ENCODE measurements at places on chromosomes 5 and 9.

GRCh38 chr9:90772386-90772785, 29.2 kb upstream of the SYK start:
- no peak for DNase-seq

- no peak for DNase-seq
These were observed 321.4 kb upstream of the ACTBL2 start for GRCh38 chr5:57804007-57804444.

- DNase-seq, result no peak
These were observed 41.5 kb upstream of the SLC6A19 start for GRCh38 chr5:1159774-1160406.

- no peak for DNase-seq
These were observed 301.9 kb upstream of the POU5F2 start for GRCh38 chr5:94043311-94043710.

DNA sequence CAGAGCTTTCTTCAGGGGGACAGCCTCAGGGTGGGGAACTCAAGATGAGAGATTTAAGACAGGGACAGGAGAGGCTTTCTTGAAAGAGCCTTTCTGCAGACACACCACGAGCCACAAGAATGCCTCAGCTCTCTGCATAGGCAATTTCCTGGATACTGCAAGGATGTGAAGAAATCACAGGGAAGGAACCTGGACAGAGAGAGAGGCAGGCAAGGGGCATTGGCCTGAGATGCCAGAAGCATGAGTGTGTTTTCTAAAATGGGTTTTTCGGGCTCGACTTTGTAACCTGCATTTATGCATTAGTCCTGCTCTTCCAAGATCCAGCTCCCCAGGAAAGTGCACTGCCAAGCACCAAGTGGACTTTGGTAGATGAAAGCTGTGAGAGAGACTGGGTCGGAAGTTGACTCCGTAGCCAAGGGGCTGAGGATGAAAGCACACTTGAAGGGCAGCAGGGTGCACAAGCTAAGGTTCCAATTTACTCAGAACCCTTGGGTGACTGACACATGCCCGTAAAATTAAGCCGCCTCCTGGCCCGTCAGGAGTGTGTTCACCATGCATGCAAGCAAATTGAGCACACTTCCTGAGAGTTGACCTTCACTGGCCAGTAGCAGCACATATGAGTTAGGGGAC, 90.9 kb downstream of the CFAP90 start:
- DNase-seq, result no peak

- no peak for DNase-seq
These were observed 146.8 kb downstream of the PAPPA start for GRCh38 chr9:116300360-116300870.

- no peak for DNase-seq
These were observed 37.9 kb downstream of the ARHGEF28 start for GRCh38 chr5:73663860-73664240.

- no peak for DNase-seq
These were observed 636.2 kb upstream of the ST8SIA4 start for GRCh38 chr5:101539315-101539714.

GRCh38 chr5:154940375-154940771, 500 bp upstream of the MRPL22 start:
- DNase-seq, result no peak

GRCh38 chr5:80194468-80194867, 61.4 kb downstream of the SERINC5 start:
- no peak for DNase-seq

DNA sequence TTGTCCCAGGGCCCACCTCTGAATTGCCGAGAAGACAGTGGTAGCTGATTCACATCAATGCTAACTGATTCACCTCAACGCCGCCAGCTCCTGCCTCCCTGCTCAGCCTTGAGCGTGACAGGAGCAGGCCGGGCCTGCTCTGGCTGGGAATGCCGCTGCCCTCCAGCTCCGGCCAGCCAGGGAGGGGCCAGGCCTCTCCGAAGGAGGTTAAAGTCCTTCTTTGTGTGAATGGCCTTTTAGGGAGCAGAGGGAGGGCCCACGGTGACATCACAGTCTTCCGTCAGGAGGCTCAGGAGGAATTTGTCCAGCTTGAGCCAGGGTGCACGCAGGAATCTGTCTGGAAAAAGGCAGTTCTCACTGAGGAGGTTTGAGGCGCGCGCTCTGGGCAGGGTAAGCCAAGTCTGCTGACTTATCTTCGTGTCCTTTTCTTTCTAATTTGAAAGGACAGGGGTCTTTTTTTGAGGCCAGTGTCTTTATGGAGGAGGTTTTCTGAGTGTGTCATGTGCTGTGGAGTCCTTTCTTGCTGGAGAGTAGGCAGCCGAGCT, 82.7 kb downstream of the C9orf152 start:
- DNase-seq, result no peak

DNA sequence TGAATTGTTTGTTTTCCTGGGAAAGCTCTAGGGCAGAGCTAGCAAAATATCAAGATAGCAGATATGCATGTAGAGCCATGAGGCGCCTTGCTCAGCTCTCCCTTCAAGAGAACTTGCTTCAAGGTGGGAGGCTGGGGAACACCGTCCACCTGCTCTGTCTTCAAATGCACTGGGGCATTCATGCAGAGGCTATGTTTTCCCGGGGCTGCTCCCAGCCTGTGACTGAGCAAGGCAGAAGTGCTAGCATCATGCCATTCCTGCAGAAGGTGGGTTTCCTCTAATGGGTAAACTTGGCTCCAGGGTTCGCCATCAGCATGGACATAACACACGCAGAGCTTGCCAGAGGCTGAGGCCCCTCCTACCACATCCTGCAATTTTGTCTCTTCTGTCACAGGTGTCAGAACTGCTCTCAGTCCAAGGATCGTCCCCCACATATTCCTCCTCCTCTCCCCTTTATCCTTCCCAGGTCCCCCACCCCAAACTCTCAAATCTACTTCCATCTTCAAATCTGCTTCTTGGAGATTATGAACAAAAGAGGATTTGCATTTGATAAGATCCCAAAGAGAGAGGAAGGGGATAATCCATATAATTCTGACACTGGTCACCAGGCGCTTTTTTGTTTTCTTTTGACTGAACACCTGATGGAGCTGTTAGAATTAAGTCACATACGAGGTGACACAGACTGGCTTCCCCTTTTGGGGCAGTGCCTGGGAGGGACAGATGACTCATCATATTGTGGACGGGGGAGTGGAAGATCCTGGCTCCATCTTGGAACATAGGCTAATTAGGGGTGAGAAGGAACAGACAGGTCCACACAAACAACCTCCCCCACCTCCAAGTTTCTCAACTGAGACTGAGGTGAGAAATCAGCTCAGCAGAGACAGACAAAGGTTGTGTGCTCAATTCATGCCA, 85.0 kb upstream of the TAF11L2 start:
- DNase-seq, result no peak

DNA sequence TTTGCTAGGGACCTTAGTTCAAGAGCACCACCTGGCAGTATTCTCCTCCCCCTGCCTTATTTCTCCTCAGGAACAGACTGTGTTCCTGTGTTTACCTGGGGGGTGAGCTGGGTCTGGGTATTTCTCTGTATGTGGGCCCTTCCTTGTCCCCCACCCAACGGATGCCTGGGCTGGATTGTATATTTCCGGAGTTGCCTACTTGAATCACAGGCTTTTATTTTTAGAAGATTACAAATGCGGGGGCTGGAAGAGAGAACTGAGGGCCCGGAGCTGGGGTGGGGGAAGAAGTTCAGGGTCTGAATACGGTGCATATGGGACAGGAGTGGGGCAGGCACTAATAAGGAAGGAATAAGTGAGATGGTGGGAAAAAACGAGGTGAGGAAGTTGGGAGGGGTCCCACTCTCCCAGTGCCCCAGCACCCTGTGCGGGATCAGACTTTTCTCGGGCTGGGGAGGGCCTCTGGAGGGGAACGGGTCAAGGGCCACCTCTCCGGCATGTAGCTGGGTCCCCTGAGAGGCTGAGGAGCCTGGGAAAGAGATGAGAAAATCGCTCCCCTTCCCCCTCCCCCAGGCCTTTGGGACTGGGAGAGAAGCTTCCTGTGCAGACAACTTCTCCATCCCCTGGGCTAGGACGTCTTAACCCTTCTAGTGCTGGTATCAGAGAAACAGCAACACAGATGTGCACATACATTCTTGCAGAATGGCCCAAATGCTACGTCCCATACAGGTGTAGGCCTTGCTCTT, 42.1 kb downstream of the PCDH1 start:
- DNase-seq, result no peak

GRCh38 chr5:63877961-63878360, 84.3 kb downstream of the HTR1A start:
- no peak for DNase-seq

DNA sequence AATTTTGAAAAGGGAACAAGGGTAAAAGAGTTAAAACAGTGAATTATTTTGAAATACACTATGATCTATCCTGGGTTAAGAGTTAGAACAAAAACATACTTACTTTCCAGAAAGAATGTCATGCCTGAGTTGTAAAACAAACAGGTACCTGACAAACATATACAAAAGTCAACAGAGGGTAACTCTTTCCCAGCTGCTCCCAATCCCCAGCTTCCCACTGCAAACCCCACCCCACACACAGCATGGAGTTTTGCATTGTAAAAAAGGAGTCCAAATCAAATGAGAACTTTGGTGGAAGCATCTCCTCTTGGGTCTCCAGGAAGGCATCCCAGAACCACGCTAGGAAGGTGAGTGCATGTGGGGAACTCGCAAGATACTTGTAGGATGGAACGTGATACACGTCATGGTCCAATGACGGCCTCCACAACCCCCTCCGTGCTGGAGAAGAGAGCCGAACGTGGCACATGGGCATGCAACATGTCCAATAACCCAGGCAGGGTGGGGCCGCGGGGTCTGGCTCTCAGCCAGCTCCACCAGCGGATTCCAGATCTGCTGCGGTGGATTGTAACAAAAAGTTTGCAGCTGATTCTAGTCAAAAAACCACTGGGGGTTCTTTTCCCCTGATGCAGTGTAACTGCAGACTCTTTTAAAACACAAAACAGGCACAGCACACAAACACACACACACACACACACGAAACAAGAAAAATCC, 55.8 kb downstream of the EPB41L4B start:
- peak; percentile 46 for DNase-seq

DNA sequence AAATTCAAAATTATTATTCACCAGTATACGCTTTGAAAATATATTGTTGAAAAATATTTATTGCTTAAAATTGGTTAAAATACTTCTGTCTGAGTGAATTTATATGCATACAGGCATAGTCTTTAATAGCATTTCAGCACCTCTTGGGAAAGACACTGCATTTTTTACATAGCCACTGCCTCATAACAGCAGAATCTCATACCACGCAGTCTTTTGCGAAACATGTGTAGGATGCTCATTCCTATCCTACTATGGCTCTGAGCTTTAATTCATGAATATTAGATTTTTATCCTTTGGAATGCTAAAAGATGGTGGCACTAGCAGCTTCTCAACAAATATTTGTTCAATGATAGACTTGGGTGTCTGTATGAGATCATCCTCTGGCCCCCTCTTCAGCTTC, 94.0 kb upstream of the SH3GL2 start:
- DNase-seq, result no peak

GRCh38 chr9:643966-644365, 197.5 kb upstream of the DMRT1 start:
- no peak for DNase-seq

DNA sequence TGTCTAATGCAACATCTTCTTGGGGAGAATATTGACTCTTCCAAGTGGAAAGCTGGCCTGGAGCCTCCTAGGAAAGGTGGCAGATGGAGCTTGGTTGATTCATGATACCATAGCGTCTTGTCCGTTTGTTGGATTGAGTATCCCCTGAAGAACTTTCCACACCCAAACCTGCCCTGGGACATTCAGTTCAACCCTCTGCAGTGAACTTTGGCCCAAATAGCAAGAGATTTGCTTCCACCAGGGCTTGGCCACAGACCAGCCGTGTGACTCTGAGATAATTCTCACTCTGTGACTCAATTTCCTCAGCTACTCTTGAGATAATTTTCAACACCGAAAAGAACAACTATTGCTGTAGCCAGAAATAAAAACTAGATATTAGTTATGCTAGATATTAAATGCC, 108.0 kb upstream of the RAD23B start:
- no peak for DNase-seq

DNA sequence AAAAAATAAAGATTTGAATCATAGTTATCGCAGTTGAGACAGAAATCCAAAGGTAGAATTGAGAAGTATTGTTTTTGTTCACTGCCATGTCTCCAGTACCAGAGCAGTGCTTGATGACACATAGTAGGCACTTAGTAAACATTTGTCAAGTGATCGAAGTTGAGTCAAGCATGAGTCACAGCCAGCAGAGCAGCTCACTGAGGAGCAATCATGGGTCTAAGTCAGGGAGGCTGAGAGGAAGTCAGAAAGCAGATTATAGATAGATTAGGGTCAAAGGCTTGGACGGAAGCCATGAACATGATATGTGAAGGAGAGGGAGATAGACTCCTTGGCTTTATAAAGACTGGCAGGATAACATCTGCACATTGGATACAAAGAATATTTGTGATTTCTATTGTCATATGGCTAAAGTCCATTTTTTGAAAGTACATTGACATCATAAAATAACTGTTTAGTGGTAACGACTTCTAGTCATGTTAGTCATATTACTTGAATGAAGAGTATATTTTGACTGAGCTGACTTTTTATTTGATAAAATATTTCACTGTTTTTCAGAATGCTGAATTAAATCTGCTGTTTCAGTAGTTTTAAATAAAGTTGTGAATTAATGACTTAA, 168.5 kb downstream of the RAB3C start:
- DNase-seq, result no peak

- DNase-seq, result no peak
These were observed 77.7 kb downstream of the EBF1 start for GRCh38 chr5:159021901-159022556.

- DNase-seq, result no peak
These were observed 87.5 kb downstream of the FANCC start for GRCh38 chr9:95230046-95230445.

GRCh38 chr9:120538339-120538738, 41.6 kb downstream of the CDK5RAP2 start:
- no peak for DNase-seq

GRCh38 chr5:683551-684481, 9.3 kb downstream of the TPPP start:
- DNase-seq, result no peak

- no peak for DNase-seq
These were observed 139.6 kb upstream of the RORB start for GRCh38 chr9:74357577-74357976.

- no peak for DNase-seq
These were observed 57.7 kb downstream of the AK8 start for GRCh38 chr9:132820169-132820944.

Measured in NCI-H1092 treated with DMSO at 0.1 percent for 48 hours (cell line).